ENCODE measurements at places on chromosomes 2 and 18.

DNA sequence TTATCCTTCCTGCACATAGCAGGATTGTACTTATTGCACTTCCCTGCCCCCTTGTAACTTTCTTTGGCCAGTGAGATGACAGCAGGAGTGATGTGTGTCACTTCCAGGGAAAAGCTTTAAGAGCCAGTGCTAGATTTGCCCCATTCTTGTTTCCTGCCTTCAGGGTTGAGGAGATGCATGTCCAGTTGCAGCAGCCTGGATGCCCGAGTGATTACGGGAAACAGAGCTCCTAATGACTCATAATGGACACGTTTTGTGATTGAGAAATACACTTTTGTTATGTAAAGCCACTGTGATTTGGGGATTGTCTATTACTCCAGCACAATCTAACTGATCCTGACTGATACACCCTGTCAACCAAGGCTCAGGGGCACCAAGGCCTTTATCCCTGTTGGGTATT lies 5.0 kb upstream of the TET3 start:
- no peak for DNase-seq

DNA sequence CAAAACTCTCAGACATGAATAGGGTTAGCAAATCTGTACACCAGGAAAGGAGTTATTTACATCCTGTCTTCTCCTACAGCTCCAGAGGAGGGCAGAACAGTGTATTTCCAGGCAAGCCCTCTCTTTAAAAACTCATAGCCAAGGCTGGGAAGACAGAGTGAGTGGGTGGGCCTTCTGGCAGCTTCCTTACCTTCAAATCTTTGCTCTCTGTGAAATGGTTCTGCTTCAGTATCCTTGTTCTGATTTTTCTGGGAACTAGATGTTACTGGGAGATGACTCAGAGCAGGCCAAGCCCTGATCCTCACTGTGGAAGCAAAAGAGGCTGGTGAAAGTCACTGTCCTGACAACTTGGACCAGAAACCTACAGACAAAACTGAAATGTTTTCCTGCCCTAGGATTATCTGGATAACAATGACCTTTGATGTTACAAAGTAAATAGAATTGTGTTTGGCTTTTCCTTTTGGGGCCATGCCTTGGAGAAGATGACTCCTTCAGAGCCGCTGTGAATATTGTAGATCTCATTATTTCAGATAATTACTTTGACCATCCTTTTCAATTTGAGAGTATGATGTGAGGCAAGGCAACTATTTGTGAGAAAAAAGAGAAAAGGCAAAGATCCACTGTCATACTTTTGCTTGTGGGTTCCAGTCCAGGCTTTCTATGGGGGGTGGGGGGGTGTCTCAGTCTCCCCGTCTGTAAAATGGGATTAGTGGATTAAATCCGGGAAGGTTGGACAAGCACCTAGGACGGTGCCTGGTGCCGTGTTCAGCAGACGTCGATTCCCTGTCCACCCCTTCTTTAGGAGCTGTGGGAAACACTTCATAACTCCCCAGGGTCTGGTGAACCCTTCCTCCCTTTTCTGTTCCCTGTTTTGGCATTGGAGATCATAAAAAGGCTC lies 644 bp upstream of the QPCT start:
- DNase-seq: no peak

DNA sequence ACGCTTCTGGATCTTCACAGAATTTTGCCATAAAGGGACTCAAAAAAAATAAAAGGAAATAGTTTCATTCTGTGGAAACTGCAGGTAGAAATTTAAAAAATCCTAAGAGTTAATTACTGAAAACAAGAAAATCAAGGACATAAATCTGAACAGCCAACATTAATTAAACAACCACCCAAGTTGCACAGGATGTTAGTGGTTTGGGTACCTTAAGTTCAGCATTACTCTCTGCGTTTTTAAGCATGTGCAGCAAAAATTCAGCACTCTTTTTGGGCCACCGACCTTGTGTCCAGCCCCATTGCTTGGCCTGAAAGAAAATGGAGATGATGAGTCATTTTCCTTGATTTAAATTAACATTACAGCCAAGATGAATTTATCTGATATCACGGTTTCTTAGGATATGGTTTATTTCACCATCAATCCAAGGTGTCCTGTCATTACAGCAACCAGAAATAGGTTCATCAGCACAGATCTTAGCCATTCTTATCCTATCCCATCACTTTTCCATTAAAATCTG lies 3.3 kb upstream of the C18orf32 start:
- no peak for DNase-seq

GRCh38 chr2:224031358-224031970 lies 7.6 kb downstream of the SERPINE2 start:
- no peak for DNase-seq

DNA sequence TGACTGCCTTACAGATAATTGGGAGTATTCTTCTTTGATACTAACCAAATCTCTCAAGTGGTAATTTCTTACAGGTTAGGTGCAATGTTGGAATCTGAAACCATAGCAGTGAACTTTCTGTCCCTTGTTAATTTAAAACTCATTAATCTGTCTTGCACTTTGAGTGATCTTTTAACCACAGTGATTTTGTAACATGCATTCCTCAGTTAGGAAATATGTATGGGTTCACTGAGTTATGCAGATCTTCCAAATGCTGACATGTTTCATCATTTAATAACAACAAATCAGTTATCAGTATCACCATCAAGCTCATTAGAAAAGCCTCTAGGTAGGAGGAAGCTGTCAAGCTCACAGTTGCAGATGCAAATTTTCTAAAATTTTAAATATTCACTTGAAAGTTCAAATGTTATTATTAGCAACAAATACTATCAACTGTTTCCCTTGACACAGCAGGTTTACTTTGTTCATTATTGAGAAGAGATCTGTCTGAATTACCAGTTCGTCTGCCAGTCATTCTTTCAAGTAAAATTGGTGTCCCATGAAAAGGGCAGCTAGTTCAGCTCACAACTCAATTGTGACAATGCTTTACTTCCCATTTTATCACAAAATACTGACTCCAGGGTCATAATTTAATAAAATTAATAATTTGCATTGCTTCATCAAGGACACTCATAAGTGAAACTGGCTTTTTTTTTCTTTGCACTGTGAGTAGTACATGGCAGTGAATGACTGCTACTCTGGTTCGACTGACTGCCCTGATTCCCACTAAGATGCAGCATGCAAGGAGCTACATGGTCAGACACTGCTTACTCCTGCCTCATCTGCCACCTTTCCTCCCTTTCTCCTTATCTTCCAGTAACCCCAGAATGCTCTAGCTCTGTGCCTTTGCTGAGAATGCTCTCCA lies 31.6 kb downstream of the SUCLG1 start:
- DNase-seq: no peak

GRCh38 chr18:79413426-79413825 lies 17.7 kb downstream of the NFATC1 start:
- DNase-seq: no peak

DNA sequence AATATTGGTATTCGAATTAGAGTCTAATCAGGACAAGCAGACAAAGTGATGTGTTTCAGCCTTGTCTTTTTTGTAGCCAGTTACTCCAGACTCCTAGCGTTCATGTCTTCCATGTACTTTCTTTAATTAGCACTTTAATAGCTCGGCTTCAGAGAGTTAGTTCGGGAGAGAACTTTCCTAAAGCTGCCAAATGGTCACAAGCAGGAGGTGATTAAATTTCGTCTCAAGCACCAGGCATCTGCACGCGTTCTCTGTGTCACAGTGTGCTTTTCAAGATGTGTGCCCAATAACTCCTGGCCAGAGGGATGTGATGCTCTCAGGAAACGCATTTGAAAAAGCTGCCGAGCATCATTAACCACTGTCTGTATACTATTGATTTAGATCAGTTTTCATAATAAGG lies 790.8 kb downstream of the SOCS6 start:
- DNase-seq: no peak

DNA sequence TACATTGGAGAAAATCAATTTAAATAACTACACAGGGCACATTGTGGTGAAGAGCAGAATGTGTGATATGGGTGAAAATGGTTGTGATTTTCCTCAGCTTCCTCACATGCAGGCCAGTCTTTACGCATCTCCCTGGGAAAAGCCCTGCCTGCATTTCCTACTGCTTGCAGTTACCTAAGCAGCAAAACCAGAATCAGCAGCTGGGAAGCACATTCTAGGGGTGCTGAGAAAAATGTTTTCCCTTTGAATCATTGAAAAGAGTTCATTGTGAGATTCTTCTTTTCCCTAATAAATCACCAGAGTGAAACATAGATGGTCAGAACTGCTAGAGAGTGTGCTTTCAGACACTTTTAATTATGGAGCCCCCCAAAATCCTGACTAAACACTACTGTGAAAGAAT lies 656.0 kb downstream of the TDRD15 start:
- DNase-seq: no peak

DNA sequence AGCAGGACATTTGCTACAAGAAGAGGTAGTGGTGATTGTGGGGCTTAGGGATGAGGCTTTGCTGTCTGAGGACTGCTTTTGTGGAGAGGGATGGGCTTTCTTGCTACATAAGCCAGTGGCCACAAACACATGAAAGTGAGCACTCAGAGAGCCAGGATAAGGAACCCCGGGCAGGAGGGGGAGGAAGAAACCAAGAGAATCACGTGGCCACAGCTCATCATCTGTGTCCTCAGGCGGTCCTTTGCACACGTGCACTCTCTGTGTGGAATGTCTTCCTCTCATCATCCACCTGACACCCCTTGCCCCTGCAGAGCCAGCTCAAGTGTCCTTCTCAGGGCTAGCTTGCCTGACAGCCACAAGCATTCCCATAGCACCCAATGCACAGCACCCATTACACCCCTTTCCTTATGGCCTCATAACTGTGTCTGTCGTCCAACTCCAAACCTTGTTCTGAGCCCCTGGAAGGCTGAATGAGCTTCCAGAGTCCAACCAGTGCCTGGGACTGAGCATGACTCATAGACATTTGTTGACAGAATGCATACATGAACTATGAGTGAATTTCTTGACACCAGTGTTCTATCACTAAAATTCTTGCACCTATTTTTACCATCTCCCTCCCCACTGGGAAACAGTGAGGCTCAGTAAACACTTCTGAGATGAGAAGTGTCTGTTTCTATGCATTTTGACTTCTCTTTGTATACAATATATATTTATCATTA lies 398.3 kb downstream of the ALK start:
- no peak for DNase-seq

GRCh38 chr2:149597050-149597667 lies 9.6 kb upstream of the MMADHC start:
- no peak for DNase-seq

DNA sequence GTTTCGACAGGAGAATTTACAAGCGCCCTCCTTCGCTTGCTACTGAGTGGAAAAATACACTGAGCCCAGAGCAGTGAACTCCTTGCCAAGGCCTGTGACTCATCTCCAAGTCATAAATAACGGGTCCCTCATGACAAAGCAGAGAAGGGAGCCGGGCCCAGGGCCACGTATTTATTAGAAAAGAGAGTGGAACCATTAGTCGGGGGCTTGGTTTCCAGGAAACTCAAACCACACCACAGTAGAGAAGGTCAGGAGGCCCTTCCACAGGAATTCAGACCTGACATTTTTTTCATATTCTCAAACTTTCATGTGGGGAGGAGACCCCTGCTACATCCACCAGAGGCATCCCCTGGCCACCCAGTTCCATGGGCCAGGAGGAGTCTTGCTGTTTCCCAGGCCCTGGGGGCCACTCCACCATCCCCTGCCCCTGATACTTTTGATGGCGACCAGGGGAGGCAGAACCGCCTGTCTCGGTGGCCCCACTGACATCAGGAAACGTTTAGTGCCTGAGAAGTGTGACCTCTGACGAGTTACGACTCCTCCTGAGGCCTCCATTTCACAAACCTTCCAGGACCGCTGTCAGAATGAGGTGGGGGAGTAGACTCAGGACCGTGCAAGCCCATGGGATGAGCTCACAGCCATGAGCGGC lies 289.7 kb downstream of the DYSF start:
- no peak for DNase-seq

GRCh38 chr18:48943736-48944527 lies 6.8 kb downstream of the SMAD7 start:
- DNase-seq: peak; percentile 5

DNA sequence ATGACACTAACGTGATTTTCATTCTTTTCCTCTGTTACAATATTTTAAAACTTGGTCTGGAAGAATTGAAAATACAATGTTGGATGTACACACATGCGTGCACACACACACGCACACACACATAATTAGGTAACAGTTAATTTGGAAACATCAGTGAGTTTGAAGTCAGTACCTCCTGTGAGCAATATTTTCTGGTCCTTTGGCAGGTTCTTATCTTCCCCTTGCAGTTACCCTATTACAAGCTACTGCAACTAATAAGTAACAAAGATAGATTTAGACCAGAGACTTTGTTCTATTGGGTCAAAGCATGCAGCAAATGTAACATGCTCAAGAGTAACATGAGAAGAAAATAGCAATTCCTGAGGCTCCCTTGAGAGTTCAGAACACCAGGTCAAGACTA lies 73.3 kb downstream of the ZNF385B start:
- no peak for DNase-seq

GRCh38 chr18:7585276-7585670 lies 18.2 kb downstream of the PTPRM start:
- DNase-seq: no peak

DNA sequence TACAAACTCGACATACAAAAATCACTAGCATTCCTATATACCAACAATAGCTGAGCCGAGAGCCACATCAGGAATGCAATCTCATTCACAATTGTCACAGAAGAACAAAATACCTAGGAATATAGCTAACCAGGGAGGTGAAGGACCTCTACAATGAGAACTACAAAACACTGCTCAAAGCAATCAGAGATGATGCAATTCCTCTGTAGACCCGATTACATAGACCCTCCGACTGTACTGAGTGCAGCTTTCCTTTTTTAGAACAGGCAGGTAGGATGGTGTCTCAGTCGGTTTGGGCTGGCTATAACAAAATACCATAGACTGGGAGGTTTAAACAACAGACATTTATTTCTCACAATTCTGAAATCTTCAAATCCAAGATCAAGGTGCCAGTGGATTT lies 139.5 kb upstream of the REV1 start:
- no peak for DNase-seq

DNA sequence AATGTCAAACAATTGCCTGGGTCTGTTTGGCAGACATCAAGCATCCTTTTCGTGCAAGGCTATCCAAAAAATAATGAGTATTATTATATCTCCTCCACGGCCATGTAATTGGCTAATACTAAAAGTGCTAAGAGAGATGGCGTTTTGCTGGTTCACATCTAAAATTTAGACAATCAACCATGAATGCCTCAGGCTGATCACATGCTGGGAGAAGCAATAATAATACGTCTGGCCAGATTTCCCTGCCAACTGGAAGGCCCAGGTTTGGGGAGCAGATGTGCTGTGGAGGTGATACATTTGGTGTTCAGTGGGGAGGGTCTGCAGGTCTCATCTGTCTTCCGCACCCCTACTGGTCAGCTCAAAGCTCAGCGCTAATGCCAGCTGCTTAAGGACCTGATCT lies 60.3 kb upstream of the CREB1 start:
- DNase-seq: no peak

GRCh38 chr2:119716284-119716672 lies 37.3 kb downstream of the TMEM177 start:
- DNase-seq: no peak

All from activated CD4-positive, alpha-beta T cell treated with anti-CD3 and anti-CD28 coated beads for 36 hours (primary cell).